ENCODE measurements at places on chromosomes 5 and 9.

- peak; percentile 75 for DNase-seq
Observed at GRCh38 chr9:92406477-92406876, 2.1 kb upstream of the OGN start.

- no peak for DNase-seq
Observed at GRCh38 chr9:38287420-38287985, 105.0 kb upstream of the ALDH1B1 start.

GRCh38 chr9:4739587-4740387, 1.2 kb downstream of the AK3 start:
- peak; percentile 15 for DNase-seq

DNA sequence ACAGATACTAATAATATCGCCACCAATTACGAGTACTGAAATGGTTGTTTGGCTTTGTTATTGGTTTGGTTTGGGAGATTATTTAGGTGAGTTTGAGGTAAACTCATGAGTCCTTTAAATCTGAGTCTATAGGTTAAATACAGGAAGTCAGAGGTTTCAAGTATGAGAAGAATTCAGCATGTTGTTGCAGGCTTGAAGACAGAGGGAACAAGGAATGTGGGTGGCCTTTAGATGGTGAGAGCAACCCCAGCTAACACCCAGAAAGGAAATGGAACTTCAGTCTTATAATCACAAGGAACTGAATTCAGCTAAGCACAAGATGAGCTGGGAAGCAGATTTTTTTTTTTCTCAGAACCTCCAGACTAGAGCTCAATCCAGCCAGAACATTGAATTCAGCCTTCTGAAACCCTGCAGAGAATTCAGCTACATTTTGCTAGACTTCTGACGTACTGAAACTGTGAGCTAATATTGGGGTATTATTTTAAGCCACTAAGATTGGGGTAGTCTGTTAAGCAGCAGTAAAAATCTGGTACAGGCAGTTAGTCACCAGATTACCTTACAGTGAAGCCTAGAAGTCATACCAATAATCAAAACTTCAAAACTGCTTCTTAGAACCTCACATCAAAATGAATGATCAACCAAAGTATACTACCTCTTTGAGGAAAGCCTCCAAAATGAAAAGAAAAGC, 216.0 kb upstream of the PUM3 start:
- no peak for DNase-seq

DNA sequence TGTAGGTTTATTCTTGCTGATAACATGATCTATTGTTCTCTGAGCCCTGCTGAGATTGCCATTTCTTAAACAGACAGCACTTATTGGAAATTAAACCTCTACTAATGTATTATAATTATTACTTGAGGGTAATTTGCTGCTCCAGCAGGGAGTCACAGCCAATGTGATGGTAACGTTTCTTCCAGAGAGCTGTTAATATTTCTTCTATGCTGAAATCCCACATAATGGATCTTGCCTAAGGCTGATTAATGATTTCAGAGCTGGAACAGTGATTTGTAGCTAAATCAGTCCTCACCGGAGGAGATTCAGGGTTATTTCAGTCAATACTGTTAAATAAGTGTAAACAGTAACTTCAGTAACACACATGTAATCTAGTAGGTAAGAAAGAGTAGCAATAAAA, 170.1 kb downstream of the CDH12 start:
- DNase-seq = no peak
